Effector memory CD4-positive, alpha-beta T cell (primary cell): ENCODE measurements at places on chromosomes 2 and 18.

DNA sequence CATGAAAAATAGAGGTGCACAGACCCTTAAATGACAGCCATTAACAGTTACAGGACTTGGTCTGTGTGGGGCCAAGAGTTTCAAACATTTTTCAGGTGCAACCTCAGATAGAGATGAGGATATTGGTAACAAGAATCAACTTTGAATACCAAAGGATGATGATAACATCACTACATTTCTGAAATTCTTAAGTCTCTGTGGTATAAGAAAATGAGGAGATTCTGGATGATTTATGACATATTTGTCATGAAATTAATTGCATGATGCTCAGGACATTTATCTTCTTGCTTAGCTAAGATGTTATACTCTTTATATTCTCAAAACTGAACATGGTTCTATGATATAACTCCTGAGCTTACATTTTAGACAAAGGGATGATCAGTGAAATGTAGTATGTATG, 471.8 kb upstream of the CWC22 start:
- no peak for DNase-seq

DNA sequence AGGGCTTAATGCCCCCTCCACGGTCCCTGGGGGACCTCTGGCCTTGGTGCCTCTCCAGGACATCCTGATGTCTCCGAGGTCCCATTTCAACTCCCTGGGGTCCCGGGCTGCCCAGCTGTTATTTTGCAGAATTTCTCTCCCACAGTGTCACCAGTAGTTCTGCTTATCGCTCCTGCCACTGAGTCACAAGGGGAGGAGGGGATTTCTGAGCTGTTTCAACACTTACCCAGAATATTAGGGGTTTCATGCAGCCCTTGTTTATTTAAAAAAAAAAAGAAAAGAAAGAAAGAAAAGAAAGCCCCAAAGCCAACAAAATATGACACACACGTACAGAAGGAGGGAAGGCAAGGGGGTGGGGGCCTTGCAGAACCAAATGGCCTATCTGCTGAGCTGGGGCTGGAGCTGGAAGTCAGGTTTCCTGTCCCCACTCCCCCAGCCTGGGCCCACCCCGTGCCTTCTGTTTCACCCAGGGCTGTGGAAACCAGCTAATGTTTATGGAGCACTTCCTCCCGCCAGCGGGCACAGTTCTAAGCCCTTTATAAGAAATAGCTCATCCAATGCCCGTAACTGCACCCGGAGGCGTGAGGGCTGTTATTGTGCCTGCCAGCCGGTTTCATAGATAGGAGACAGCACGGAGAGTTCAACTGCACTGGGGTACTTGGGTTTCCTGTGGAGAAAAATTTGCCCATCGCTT, 8.4 kb upstream of the ARID5A start:
- DNase-seq: no peak

GRCh38 chr2:72982219-72982618, 64.9 kb downstream of the EMX1 start:
- no peak for DNase-seq

DNA sequence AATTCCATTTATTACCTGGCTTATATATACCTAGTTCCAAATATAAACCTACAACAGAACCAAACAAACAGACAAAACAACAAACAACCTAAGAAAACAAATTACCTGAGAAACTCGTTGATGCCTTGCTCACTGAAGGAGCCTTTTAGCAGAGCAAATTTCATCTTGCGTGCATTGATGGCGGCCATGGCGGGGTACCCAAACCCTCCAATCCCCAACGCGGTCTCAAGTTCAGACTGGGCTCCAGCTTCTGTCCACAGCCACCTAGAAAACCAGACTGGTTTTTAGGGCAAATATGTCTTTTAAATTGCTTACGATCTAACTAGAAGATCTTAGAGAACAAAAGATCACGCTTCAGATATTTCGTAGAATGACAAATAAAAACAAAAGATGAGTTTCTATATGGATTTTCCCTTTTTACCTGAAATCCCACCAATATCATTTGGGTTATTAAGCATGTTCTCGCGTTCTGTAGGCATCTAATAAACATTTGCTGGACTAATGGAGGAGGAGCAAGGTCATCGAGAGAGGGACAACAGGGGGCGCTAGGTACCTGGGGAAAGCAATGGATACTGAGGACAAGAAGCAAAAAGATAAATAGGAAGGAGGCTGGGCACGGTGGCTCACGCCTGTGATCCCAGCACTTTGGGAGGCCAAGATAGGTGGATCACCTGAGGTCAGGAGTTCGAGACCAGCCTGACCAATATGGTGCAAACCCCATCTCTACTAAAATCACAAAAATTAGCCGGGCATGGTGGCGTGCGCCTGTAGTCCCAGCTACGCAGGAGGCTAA, 25.2 kb downstream of the PDIA6 start:
- no peak for DNase-seq

- DNase-seq: no peak
Measured at GRCh38 chr2:71714601-71715240, 261.4 kb downstream of the DYSF start.

DNA sequence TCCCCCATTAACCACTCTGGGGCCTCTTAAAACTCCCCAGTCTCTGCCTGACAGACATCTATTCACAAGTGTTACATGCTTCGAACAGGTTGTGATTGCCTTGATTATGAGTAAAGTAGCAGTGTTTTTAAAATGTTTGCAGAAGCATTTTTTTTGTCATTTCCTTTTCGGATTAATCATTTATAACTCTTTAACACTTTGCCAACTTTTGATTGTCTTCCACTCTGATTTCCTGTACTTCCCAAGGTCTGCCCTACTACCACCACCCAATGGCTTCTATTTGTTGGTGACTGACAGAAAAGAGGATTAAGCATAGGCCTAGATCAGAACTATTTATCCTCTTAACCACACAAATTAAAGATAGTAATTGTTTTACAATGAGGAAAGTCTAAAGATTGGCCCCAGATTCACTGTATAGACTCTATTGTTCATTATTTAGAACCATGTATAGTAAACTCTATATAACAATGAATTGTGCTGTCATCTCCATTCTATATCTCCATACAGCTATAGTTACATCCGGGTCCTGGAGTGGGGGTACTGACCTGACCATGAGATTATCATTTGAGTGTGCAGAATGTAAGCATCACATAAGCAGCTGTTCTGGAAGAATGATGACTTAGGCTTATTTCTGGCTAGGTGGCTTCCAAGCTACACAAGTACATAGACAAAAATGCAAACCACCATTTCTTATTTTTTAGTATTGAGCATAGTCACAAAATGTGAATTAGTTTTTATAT, 110.3 kb upstream of the RBMS1 start:
- DNase-seq: no peak

GRCh38 chr2:40716879-40717278, 265.0 kb upstream of the SLC8A1 start:
- DNase-seq: no peak

DNA sequence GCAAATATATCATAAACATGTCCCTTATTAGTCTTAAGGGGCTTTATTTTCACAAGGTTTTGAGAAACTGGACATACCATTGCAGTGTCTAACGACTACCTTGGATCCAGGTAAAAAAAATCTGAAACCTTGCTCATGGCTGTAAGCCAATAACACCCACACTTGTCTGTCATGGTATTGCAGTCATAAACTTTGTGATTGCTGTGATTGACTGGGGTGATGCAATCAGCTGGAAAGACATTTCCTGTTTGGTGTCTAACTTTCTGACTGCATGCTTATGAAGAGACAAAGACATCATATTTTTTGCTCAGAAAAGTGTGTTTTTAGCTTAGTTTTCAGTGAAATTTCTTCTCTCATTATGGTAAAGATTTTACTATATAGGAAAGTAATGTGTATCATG, 635.0 kb downstream of the TSN start:
- no peak for DNase-seq

- DNase-seq: no peak
Measured at GRCh38 chr2:189662669-189663226, 1.5 kb downstream of the ASNSD1 start.

DNA sequence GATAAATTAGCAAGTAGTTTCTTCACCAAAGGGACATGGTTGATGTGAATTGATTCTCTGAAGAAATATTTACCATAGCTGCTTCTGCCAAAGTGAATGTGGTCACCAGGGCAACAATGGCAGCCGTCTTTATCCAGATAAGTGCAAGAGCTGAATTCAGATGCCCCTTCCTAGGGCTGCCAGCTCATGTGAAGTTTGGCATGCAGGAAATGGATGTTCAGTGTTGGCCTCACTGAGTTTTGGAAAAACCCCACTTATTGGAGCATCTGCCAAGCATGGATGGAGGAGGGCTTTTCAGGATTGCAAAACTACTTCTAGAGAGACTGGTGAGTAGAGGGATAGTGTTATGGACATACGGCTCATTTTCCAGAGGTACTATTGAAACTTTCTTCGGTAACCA, 80.8 kb downstream of the FMNL2 start:
- DNase-seq: no peak

DNA sequence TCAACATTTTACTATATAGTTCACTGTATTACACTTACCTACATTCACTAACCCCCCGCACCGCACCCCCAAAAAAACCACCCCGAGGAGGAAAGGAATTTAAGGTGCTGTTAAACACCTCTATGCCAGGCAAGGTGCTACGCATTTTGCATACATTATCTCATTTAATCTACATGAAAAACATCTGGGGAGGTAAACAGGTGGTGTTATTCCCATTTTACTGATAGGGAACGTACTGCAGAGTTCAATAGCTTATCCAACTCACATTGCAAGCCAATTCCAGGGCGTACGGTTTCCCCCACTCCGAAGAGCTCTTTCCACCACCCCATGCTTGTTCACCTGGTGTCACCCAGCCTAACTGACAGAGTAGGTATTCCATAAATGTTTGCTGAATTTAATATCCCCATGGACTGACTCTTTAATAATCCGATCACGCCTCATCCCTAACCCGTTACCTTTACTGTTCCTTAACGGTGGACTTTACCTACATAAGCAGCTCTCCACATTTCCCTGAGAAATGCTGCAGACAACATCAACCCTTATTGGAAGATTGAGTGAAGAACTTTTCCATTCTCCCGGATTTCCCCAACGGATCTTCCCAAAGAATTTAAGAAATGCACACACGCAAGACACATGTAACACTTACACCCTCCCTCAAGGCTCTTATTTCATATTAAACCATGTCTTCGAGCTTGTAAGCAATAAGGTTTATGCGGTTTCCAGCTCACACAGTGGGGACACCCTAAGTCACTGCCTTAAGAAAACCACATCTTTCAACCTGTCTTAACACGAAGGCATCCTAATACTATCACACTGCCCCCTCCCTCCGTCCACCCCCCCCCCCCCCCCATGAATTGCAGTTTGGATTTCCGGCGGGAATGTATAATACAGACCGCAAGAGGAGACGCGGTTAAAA, 1.2 kb downstream of the RAPH1 start:
- no peak for DNase-seq

DNA sequence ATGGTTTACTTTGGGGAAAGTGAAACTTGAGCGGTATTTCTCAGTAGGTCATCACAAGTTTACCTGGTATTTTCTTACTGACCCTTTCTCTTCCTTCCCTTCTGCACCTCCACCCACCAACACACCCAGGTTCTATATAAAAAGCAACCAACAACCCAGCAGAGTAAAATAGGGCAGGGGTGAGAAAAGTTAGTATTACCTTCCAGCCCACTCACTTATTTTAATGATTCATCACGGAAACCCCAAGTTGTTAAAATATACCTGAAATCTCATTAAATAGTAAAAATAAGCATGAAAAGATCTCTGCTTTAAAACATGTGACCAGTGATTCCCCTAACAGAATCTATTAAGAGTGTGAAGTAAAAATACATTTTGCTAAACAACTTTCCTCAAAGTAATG, 306.1 kb downstream of the ZEB2 start:
- DNase-seq: no peak

GRCh38 chr2:241820625-241821384, 11.8 kb downstream of the NEU4 start:
- no peak for DNase-seq

DNA sequence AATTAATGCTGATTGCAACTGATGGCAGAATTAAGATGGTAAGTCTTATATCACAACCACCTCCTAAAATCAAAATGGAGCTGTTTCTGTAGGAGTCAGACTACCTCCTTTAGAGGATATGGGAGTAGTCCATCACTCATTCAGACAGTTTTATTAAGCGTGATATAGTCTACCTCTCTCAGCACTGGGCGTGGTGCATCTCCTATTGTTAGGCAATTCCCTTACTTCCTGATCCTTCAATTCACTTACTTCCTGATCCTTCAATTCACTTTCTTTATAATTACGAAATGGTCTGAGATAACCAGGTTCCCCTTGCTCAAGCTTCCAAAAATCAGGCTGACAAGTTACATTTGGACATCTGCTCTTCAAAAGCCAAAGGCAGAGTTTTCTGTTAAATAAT, 31.9 kb downstream of the ATP8B1 start:
- DNase-seq: no peak

DNA sequence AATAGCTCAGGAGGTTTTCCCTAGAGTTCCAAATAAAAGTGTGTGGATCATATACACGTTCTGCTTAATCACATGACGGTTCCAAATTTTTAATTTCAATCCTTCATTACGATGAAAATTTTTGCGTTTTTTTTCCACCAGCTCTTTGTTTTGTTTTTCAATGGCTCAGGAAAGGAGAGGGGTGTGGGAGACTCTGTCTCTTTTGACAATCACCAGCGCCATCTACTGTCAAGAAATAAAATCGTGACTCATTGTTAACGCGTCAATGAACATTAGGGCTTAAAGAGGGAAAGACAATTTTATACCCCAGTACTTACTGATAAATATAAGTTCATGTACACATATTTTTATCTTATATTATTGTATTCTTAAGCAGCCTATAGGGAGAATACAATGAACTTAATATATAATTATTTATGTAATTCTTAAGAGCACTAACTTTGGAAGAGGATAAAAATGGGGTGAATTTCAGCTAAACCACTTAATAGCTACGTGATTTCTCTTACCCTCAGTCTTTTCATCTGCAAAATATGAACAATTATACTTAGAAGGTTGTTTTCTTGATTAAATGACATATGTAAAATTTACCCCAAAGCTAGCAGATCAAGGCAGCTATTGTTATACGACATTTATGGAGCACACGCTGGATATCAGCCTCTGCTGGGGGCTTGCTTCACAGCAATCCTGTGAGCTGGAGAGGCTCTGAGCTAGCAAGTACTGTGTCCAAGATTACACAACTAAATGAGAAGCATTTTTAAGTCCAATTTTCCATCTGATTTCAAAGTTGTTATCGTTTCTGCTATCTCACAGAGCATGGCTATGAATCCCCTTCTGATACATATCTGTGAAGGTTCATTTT, 47.4 kb upstream of the RMDN2 start:
- peak; percentile 21 for DNase-seq

DNA sequence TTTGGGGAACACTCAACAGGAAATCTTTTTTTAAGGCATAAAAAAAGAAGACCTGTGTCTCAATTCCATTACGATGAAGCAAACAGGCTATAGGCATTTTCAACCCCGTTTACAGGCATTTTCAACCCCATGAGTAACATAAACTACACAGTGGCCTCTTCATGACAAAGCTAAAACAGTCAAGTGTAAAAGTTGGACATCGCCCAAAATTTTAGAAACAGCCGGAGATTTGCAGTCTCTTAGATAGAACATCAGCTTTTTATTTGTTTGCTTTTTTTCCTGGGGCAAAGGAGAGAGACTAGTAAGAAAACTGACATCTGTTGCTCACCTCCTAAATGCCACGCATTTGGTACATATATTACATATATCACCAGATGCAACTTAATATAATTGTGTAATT, 173.7 kb downstream of the CMPK2 start:
- DNase-seq: no peak

GRCh38 chr2:177239932-177240630, 24.4 kb downstream of the NFE2L2 start:
- peak; percentile 13 for DNase-seq
